Effector memory CD4-positive, alpha-beta T cell (primary cell): ENCODE measurements at places on chromosomes 6 and 20.

DNA sequence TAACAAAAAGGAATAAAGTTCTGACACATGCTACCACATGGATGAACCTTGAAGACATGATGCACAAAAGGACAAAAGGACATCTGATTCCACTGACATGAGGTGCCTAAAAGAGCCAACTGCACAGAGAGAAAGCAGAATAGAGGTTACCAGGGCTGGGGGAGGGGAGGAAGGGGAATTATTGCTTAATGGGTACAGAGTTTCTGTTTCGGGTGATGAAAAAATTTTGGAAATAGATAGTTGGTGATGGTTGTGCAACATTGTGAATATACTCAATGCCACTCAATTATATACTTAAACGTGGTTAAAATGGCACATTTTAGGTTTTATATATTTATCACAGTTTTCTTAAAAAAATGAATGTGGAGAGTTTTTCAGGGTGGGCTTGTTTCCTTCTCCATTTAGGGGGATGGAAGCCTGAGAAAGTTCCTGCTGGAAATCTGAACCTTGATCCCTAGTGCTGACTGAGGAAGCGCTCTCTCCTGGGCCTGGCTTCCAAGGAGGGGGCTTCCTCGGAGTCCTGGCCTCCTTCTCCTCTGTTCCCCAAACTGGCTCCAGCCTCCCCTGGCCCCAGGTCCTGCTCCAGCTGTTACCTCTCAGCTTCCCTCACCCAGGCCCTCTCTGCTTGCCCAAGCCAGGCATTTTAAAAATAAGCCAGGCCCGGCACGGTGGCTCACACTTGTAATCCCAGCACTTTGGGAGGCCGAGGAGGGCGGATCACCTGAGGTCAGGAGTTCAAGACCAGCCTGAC lies 79.2 kb downstream of the NOL4L start:
- no peak for DNase-seq

DNA sequence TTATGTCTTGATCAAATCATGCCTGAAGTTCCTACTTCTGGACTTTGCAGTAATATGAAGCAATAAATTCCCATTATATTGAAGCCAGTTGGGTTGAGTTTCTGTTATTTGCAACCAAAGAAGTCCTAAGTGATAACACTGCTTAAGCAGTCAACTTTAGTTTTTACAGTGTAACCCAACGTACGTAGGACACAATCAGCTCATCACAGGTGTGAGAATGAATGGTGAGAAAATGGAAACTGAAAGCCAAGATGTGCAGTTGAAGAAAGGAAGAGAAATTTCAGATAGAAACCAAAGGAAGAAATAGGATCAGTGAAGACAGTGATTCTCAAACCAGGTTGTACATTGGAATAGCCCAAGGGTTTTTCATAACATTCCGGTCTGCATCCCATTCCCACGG lies 211.4 kb upstream of the ZFP64 start:
- DNase-seq: no peak

GRCh38 chr20:31842471-31843157 lies 2.8 kb downstream of the FOXS1 start:
- DNase-seq: no peak

DNA sequence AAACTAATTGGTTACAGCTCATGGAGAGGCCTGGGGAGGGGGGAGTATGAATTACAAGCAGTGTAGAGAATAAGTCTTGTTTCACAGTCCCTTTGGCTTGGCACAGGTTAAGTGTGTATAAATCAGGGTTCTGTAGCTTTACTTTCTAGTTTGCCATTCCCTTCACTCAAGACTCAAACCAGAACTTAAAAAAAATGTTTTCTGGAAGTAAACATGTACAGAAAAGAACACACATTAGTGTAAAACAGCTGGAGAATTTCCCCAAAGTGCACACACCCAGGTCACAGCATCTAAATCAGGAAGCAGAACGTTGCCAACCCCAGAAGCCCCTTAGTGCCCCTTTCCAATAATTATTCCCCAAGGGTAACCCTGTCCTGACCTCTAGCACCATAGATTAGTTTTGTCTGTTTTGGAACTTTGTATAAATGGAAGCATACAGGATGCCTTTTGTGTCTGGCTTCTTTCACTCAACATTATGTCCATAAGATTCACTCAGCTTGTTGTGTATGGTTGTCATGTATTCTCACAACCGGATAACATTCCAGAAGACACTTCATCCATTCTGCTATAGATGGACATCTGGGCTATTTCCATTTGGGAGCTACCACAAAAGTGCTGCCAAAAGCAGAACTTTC lies 33.7 kb upstream of the SCUBE3 start:
- no peak for DNase-seq
